ENCODE measurements at places on chromosomes 3 and 15.

DNA sequence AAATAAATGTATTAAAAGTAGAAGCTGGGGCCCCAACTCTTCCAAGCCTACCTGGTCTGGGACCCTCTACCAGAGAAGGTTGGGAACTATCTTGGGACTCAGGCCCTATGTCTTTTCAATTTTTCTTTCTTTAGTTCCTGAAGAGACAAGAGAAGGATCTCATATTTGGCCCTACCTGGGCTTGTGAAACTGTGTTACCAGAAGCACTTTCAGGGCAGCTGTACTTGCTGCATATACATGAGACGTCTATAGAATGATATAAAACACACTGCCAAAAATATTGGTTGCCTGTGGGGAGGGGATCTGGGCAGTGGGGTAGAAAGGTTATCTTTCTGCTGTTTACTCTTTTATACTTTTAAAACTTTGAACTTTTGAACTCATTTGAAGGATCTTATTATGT is 604 bp upstream of the EPB42 start:
- DNase-seq: no peak

- no peak for DNase-seq
Observed at GRCh38 chr3:86410587-86410986, 580.4 kb downstream of the VGLL3 start.

DNA sequence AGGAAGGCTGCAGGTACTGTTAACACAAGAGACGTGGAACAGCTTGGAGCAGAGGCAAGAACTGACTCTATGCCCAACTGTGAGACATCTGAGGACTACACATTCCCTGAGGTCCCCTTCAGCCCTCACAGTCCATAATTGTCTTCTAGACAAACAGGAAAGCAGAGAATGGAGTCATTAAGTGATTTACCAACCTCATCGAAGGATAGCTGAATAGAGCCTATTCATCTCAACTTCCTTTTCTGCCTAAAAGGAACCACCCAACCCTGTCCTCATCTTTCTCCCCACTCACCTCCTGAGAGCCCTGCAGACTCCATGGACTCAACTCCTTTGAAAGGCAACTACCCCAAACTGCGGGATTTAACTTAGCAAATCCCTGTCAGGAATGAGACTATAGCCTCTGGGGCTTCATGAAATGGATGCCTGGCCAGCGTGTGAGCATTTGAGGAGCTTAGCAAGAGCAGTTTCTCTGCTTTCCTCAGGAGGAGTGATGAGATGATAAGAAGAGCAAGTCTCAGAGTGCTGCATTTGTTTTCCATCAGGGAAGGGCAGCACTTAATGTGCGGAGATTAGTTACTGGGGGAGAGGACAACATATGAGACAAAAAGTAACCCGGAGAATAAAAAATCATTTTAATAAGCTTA is 61.5 kb upstream of the FILIP1L start:
- no peak for DNase-seq

DNA sequence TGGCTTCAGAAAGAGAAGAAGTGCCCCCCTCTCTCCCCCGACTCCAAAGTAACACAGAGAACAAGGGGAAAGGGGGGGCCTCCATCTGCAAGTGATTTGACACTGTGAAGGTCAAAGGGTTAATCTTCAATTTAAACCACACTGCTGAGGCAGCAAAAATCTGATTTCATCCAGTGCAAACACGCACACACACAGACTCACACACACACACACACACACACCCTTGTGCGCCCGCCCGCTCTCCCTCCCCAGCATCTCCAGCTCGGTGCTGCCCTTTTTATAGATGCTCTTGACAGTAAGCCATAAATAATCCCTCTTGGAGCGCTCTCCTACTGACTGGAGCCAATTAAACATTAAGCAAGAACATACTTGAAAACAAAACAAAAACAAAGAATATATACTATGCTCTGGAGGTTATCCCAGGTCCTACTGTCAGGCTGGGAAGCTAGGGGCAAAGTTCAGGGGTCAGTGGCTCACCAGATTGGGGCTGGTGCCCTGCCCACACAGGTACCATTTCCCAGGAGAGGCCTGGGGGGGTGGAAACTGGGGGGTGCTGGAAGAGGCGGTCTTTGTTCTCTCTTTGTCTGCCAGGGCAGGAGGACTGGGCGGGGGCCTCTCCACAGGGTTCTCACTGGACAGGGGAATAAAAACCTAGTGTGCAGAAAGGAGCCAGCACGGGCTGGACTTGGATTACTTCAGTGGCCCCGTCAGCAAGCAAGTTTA is 16.3 kb downstream of the BMF start:
- DNase-seq: peak; percentile 61

DNA sequence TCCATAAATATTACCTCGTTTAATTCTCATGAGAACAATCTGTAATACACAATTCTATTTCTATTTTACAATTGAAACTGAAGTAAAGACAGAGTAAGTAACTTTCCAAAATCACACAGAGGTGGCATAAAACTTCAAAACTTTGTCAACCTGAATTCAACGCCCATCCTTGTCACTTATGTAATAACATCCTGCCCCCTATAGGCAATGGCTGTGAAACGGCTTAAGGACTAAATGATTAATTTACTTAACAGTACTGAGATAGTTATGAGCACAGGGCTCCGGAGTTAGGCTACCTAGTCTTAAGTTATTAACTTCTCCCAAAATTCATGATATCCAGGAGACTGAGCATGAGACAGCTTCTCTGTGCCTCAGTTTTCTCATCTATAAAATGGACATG is 293.1 kb upstream of the CHRM5 start:
- DNase-seq: no peak

GRCh38 chr3:17806201-17806600 is 63.8 kb upstream of the TBC1D5 start:
- DNase-seq: no peak
